ENCODE measurements at places on chromosomes 4 and X.

- DNase-seq: no peak
Observed at GRCh38 chr4:25753239-25753638, 97.6 kb downstream of the SLC34A2 start.

GRCh38 chr4:14513471-14513870 is 488.8 kb upstream of the CPEB2 start:
- DNase-seq: no peak

DNA sequence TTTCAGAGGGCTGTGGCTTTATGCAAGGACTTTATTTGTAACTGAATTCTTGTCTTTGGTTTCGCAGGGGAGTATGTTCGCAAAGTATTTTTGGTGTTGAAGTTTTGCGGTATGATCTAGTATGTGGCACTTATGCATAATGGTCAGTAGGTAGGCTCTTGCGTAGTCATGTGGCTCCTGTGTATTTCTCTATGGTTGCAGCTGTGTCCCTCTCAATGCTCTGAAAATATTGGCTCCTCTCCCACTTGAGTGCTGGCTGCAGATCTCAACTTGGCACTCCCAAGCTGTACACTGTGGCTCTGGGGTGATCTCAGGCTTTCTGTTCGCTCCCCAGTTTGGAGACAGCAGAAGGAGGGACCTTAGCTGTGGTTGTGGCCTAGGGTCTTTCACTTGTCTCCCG is 24.8 kb downstream of the ARMCX5 start:
- no peak for DNase-seq

DNA sequence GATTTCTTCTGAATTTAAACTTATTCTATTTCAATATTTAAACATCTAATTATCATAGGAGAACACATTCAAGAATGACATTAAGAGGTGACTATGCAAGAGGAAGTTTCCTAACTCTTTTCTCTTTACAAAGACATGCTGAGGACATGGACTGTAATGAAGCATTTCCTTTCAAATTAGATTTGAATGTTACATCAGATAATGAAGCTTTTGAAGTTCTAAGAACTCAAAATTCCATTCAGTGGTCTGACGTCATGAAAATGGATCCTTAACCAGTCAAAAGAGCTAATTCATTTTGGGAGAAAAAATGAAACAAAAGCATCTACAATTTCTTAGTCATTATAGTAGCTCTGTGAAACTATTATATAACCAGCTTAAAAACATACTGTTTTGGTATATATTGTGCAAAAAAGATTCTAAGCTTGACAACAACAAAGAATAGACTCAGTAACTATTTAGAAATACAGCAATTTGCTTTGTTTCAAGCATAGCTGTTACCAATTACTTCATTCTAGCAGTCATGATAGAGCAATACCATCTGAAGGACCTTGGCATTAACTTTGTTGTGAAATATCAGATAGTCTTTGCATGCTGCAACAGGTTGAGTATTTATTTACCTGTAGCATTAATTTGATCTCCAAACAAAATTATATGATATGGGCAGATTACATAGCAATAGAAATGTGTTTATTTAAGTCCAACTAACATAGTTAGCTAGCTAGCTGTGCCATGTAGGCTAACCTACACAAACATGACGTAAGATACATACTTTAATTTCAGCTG is 13.7 kb upstream of the DTHD1 start:
- DNase-seq: no peak

DNA sequence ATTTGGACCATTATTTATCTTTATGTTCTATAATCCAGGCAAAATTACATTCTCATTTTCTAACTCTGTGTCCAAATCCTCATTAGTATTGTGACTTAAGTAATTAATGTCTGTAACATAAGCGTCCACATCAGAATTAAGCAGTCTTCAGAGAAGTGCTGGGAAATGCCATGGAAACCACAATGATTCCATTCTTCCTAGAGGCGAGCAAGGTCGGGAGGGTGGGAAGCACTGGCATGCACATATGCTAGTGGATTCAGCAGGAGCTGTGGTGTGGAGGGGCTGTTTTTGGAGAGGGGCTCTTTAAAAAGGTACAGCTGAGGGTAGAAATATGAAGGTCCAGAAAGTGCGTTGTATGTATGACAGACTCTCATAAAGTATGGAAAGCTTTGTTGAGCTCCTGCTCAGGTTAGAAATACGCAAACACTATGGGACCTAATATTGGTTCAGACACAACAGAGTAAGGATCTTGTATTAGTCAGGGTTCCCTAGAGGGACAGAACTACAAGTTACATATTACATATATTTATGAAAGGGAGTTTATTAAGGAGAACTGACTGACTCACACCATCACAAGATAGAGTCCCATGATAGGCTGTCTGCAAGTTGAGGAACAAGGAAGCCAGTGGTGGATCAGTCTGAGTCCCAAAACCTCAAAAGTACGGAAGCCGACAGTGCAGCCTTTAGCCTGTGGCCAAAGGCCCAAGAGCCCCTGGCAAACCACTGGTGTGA is 61.5 kb downstream of the GLRA2 start:
- DNase-seq: no peak

DNA sequence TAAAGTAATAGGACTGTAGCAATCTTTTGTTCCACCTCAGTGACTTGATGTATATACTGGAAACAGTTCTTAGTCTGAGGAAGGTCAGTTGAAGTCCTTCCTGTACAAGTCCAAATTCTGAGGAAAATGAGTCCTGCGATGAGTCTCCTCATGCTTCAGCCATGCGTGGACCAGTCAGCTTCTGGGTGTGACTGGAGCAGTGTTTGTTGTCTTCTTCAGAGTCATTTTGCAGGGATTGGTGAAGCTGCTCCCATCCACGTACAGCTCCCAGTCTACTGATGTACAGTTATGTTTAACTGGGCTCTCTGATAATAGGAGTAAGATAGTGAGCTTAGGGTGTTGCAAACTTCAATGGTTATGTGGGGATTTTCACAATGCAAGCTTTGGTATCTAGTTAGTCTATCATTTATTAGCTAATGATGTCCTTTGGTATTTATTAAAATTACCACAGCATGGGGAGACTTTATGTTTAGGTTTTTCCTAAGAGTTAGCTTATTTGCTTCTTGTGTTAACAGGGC is 3.4 kb downstream of the UGT2B17 start:
- DNase-seq: no peak

DNA sequence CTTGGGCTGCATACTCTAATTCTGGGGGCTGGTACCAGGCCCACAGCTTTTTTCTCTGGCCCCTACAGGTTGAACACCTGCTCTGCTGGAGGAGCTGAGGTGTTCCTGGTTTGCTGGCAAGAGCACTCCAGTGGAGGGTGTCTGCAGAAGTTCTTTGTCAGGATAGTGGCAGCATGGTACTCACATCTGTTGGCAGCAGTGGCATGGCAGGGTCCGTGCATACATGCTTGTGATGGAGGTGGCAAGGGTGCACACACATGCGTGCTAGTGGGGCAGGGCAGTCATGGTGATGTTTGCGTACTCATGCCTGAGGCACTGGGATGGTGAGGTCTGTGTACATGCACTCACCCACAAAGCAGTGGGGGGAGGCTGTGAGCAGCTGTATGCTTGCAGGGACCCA is 235.5 kb upstream of the KLF8 start:
- no peak for DNase-seq

DNA sequence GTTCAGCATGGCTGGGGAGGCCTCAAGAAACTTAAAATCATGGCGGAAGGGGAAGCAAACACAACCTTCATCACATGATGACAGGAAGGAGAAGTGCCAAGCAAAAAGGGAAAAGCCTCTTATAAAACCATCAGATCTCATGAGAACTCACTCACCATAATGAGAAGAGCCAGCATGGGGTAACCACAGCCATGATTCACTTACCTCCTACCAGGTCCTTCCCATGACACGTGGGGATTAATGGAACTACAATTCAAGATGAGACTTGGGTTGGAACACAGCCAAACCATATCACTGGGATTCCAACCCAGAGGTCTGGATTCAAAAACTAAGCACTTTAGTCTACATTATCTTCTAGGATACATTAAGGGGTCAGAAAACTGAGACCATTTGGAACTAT is 609.6 kb upstream of the SPANXN1 start:
- no peak for DNase-seq
